ENCODE measurements at places on chromosomes 4 and X.

GRCh38 chr4:28890949-28891775, 1829.0 kb upstream of the PCDH7 start:
- DNase-seq: no peak

DNA sequence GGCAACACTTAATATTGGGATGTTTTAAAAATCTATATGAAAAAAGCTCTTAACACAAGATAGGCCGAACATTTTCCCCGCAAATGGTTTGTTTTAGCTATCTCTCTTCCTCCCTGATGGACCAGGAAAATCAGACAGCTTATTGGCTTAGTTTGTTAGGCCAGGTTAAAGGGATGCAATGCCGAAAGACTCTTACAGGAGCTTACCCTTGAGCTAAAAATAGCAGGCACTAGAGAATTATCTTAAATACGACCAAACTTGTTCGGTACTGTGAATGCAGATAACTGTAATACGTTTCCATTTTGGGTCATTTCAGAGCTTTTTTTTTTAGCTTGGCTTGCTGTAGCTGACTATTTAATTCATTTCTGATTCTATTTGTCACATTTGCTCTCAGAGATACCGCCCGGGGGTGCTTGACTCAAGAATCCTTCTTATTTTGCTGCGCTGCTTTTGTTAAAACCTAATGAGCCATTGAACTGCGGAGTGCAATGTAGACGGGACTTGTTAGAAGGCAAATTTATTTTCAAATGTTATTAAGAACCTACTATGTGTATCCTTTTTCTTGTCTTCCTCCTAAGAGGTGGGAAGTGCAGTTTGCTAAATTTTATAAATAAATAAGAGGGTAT, 23.3 kb downstream of the PPARGC1A start:
- no peak for DNase-seq

- no peak for DNase-seq
These were observed 115.2 kb downstream of the GABRA2 start for GRCh38 chr4:46274717-46275116.

DNA sequence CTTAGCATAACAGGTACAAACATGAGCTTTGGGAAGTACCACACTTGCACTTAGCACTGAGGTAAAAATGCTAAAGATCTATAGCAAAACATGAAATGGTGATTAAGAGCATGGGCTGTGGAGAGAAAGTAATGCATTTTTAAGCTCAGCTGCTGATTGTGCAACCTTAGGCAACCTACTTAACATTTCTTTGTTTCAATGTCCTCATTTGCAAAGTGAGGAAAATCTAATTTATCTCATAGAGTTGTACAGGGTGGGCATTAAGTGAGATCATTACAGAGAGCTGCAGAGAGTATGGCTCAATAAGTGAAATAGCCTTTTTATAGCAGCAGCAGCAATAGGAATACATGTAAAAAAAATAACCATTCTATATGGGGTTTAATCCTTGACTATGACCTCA, 87.0 kb downstream of the PAK3 start:
- DNase-seq: no peak

DNA sequence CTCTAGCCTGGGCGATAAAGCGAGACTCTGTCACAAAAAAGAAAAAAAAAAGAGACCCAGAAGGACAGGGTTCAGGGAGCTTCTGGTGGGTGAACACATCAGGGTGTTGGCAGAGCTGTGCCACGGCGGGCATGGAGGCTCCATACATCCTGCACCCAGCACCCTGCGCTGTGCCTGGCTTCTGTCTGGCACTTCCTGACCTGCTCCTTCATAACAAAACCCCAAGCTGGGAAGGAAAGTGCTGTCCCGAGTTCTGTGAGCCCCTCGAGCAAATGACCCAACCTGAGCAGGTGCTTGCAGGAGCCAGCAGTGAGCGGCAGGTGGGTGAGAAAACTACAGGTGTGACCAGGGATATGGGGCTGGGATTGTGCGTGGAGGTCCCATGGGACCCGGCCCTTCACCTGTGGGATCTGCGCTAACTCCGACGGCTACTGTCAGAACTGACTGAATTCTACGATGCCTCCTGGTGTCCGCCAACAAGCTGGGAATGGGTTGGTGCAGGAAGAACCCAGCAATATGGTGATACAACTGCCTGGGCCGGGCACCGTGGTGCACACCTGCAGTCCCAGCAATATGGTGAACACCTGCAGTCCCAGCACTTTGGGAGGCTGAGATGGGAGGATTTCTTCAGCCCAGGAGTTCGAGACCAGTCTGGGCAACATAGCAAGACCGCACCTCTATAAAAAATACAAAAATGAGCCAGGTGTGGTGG, 18.9 kb downstream of the ASMTL start:
- no peak for DNase-seq

DNA sequence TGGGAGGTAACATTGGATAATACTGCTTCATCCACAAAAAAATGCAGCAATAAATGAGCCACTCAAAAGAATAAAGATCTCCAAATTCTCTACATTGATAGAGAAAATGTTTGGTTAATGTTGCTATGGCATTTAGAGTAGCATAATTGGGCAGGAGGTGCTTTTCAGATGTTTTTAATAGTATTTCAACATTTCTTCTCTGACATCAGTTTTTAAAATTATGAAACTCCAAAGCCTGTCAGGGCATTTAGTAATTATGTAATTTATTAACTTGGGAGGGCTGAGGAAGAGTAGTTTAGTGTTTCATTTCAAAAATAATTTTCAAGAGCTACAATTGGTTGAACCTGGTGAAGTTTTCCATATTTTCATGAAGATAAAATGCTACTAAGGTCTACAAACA, 211.3 kb upstream of the INTU start:
- DNase-seq: no peak

- no peak for DNase-seq
These were observed 168.4 kb downstream of the MAD2L1 start for GRCh38 chr4:119898211-119898610.

- DNase-seq: no peak
These were observed 157.2 kb upstream of the NOCT start for GRCh38 chr4:138858419-138858818.

- DNase-seq: peak; percentile 39
These were observed 482 bp downstream of the GSTCD start for GRCh38 chr4:105709081-105709450.

DNA sequence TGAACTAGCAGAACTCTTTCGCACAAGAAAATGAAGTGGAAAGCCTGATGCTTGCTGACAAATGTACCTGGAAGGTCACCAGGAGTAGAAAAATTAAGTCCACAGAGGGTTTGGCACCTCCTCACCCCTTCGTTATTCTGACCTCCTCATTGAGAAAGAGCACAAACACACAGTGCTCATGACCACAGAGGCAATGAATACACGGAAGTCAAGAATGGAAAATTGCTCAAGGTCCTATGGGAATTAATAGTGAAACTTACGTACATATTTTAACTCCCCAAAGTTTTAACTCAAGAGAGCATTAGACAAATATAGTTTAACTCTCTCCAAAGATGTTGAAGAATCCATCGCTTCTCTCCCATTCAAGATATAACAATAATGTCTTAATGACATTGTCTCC, 83.6 kb upstream of the CAMK2D start:
- no peak for DNase-seq

DNA sequence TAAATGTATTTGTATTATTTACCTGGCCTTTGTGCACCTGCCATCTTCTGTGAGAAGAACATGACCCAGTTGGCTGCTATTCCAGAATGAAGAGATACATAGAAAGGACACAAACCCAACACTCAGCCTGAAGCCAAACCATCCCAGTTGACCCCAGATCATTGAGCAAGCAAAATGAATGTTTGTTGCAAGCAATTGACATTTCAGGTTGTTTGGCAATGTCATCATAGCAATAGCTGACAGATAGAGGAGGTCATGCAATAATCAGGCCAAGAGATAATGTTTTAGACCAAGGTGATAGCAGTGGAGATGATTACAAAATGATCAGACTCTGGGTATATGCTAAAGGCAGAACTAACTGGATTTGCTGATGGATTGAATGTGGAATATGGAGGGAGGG, 71.2 kb upstream of the TMEM164 start:
- no peak for DNase-seq

- no peak for DNase-seq
These were observed 50.3 kb downstream of the STPG2 start for GRCh38 chr4:98092833-98093439.

DNA sequence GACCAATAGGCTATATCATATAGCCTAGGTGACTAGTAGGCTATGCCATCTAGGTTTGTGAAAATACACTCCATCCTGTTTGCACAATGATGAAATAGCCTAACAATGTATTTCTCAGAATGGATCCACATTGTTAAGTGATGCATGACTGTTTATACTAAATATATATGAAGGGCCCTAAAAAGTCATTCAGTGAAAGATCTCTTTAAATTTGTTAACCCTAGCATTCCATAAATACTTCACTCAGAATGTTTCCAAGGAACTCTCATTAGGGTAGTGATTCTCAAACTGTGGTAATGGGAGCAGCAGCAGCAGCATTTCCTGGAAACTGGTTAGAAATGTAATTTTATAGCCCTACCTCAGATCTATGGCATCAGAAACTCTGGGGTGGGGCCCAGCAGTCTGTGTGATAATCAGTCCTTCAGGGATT, 74.9 kb downstream of the PRRG1 start:
- DNase-seq: no peak

DNA sequence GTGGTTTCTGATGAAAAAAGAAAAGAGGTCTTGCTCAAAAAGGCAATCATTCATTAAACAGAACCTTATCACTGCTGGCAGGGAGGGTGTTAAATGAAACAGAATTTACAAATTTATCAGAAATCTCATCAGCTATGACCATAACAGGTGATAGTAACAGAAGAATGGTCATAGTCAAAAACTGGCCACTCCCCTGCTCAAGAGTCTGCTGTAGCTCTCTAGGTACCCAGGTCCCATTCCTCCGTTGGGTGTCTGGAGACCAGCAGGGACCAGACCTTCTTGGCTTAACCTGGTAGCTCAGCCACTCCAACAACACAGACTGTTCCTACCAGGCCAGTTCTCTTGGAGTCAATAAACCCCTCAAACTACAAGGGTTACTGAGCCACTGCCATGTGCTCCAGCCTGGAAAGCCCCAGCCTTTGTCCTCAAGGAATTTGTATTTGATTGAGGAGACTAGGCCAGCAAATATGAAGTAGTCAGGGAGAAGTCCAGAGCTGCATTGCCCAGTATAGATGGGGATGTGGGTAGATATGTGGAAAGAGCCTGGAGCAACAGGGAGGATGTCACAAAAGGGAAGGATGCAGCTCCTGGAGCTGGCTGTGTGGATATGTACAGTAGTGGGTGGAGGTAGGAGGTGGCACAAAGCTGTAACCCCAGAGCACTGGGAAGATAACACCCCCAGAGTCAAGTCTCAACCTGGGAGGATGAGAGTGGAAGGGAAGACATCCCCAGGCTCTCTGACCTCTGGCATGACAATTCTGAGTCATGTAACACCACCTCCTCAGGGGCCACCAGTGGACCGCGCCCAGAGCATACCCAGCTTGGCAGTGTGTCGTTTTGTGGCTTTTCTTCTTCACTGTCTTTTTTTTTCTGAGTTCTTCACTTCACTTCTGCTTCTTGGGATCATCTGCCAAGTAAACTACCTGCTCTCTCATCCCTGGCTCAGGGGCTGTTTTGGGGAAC, 21.9 kb downstream of the RASL11B start:
- no peak for DNase-seq

- no peak for DNase-seq
These were observed 40.9 kb downstream of the GK2 start for GRCh38 chr4:79367096-79367495.

GRCh38 chr4:55604996-55605395, 13.0 kb upstream of the PDCL2 start:
- no peak for DNase-seq

- no peak for DNase-seq
These were observed 38.2 kb downstream of the HTRA3 start for GRCh38 chr4:8307714-8308113.

DNA sequence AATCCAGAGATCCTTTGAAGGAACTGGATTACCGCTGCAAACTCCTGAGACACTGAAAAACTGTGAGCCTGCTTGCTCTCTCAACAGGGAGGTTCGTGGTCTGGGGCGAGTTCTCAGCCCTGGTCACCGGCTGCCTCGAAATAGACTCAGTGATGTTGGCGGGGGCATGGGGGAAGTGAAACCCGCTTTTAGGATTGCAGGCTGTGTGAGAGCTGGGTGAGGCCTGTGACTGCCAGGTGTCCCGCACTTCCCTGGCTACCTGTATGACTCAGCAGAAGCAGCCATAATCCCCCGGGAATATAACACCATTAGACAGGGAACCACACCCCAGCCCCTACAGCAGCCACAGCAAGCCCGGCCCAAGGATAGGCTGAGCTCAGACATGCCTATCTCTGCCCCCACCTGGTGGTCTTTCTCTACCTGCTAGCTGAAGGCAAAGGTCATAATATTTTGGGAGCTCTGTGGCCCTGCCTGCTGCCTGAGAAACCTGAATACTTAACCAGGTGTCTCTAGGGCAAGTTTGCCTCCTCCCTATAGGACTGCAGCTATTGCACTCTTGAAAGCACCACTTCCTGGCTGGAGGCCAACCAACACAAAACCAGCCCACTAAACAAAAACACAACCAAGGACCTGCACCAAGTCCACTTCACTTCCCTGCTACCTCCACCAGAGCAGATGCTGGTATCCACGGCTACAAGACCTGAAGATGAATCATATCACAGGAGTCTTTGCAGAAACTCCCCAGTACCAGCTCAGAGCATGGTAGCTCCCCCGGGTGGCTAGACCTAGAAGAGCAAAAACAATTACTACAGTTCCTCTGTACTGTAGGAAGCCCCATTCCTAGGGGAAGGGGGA, 202.0 kb downstream of the RRAGB start:
- no peak for DNase-seq

GRCh38 chr4:24428850-24429249, 155.5 kb downstream of the DHX15 start:
- no peak for DNase-seq

DNA sequence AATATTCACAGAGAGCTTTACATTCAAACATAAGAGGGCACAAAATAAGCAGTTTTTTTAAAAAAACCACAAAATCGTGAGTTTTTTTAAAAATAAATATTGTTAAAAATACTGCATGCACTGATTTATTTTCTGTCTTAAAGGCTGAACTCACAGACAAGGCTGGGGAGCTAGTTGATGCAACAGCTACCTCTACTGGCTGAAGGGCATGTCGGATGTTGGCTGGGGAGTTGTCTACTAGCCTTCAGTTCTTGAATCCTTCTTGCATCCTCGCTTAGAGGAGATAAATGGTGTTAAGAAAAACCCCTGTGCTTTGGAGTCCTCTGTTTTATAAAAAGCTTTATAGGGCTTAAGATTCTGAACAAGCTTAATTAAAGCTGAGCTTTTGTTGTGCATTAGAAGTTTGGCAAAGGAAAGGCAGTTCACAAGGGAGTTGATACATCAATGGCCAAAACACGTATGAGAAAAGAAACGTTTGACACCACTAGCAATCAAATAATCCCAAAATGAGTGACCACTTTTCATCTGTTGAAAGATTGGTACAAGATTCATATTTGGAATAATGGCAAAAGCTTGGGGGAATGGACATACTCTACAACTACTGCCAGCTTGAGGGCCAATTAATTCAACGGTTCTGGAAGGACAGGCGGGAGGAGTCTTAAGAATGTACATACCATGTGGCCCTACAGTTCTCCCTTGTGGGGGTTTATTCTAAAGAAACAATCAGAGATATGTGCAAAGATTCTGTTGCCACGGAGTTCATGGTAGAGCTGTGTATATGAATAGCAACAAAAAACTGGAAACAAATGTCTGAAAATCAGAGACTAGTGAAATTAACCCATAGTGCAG, 94.7 kb downstream of the SEL1L3 start:
- DNase-seq: peak; percentile 25

Data from NCI-H748 treated with DMSO at 0.1 percent for 48 hours (cell line).